H54 (cell line): ENCODE measurements at places on chromosomes 6 and 20.

DNA sequence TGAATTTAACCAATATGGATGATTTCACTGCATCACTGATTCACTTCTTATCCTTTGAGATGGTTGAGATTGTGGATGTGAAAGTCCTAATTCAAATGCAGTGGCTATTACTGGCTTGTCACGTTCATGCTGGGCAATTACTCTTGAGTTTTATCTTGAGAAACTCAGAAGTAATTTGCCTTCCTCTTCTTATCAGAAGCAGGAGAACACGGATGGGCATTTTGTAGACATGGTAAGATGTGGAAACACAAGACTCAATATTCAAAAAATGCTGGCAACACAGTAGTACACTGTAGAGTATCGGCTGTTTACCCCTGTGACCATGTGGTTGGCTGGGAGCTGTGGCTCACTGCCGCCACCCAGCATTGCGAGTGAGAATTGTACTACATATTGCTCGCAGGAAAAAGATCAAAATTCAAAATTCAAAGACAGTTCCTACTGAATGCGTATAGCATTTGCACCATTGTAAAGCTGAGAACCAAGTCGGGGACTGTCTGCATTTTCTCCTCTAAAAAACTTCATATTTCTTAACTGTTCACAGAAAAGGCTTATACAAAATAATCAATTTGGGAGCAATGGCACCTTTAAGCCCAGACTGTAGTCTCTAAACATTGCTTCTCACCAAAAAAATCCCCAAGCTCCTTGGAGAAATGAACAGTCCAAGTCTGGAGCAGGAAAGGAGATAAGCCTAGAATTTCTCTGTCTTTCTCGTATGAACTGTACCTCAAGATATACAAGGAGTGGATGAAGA lies 61.9 kb upstream of the ELOVL5 start:
- peak; percentile 17 for DNase-seq

DNA sequence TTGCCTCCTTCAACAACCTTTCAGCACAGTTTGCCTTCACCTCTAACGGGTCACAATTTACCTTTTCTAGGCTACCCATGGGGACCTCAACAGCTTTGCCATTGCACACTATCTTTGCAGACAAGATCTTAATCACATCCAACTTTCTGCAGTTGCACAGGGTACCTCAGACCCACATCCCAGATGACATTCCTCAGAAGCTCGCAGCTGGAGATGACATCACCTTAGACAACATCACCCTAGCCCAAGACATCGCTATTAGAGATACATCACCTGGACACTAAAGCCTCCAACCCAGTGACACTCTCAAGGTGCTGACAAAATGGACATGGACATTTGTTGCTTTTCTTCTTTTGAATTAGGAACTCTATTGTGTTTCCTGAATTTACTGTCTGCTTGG lies 38.6 kb upstream of the RPP40 start:
- DNase-seq: no peak

DNA sequence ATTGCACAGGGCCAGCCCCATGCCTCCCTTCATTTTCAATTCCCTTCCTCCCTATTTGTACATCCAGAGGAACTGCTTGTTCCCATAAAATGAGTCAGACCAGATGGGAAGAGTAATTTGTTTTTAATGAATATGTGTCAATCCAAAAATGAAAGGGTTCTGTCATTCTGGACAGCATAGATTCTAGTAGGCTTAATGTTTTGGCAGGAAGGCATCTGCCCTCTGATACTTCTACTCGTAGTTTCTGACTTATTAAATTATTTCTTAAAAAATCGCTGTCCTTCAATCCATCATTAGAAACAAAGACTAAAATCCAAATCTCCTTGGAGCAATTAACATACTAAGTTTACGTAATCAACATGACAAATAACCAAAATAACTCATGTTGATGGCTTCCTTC lies 665.5 kb downstream of the TENT5A start:
- no peak for DNase-seq

GRCh38 chr6:49027644-49028043 lies 435.4 kb downstream of the MMUT start:
- no peak for DNase-seq

GRCh38 chr20:34316196-34316814 lies 13.2 kb upstream of the AHCY start:
- peak; percentile 70 for DNase-seq

- DNase-seq: no peak
Measured at GRCh38 chr6:38269461-38270172, 370.1 kb downstream of the BTBD9 start.

DNA sequence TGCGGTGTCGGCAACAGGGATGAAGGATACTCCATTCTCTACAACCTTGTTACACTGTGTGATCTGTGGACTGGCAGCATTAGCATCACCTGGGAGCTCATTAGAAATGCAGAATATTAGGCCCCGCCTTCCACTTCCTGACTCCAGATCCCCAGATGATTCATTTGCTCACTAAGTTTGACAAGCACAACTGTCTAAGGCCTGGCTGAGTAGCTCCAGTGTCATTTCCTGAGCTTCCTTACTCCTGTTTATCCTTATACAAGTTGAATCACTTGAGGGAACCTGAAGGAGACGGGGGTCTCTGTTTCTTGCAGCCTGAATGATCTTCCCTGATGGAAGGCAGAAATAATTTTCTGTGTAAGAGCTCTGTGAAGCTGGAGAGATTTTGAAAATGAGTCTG lies 32.7 kb upstream of the PROKR2 start:
- no peak for DNase-seq

- DNase-seq: no peak
Measured at GRCh38 chr20:6714279-6714711, 53.2 kb upstream of the BMP2 start.

DNA sequence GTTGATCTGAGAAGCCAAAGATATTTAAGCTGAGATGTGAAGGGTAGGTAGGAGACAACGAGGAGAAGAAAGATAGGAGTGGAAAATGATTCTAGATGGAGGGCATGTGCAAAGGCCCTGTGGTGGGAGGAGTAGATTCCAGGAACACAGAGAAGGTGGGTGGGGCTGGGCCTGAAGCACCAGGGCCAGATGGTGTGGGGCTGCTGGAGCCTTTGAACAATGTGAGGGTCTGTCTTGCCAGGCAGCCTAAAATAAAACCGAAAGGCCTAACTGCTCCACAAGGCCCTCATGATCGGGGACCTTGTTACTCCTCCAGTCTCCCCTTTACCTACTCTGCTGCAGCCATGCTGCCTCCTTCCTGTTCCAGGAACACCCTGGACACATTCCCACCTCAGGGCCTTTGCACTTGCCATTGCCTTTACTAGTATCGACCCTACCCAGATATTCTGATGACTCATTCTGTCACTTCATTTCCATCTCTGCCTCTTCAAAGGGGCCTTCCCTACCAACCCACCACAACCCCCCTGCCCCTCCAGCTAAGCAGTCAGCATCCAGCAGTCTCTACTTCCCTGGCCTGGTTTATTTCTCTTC lies 20.0 kb downstream of the FAM110A start:
- no peak for DNase-seq

DNA sequence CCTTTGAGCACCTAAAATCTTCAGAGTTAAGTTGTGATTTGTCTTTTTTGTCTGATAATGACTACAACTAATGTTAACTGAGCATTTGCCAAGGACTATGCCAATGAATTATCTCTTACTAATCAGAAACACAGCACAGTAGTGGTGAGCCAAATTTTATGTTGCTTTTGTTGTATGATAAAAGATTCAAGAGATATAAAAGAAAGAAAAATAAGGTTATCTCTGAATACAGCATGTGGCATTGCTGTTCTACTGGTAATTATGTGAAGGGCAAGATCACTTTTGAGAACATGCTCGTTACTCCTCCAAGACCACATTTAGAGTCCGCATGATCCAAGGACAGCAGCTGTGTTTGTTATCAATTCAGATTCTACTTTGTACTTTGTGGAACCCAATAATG lies 133.4 kb upstream of the MYLIP start:
- DNase-seq: no peak

DNA sequence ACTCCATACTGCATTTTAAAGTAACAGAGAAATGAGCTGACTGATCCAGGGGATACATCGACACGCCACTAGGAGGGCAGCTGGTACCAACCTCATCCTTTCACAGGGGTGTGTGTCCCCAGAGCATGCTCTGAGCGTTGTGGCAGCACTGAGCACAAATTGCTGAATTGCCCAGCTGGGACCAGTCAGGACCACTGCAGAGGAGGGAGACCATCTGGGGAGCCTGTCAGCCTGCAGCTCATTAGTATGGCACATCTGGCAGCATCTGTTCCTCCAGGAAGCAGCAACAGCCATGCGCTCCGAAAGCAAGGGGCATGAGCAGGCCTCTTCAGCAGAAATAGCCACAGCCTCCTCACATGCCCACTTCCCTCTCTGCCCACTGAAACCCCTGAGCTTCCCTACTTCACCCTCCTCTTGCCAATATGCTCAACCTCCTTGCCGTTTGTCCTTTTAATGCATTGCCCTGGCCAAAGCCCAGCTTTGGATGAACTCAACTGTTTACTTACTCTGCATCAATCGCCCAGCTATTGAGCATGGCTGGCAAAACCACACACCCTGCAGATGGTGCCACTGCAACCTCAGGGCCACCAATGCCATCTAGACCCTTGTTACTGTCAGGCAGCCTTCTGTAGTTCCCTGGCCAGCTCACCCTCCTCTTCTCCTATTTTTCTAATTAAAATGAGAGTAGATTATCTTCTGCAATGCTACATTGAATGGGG lies 77.6 kb upstream of the NEDD9 start:
- no peak for DNase-seq

GRCh38 chr6:33213989-33214335 lies 5.7 kb downstream of the RING1 start:
- no peak for DNase-seq

DNA sequence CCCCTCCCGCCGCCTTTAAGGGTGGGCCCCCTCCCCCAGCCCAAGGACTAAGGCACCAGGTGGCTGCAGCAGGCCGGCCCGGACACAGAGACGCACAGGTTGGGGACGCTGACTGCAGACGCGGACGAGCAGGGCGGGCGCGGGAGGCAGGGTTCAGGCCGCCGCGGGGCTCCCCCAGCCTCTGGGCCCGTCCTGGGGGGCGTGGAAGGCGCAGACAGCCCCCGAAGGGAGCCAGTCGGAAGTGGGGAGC lies 9.3 kb downstream of the DUSP15 start:
- no peak for DNase-seq

DNA sequence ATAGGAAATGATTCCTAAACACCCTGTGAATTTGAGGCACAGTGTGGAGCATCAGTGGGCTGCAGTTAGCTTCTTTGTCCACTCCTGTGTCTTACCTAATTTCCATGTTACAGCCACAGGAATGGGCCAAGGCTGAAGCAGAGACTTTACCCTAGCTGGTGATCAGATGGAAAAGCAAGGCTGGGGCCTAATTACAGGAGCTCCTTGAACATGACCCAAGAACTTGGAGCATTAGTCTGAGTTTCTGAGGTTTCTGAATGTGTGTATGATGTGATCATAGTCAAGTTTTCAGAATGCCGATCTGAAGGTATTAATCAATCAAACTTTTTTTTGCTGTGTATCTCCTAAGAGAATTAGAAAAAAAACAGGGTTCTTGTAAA lies 18.0 kb downstream of the HECA start:
- DNase-seq: no peak

DNA sequence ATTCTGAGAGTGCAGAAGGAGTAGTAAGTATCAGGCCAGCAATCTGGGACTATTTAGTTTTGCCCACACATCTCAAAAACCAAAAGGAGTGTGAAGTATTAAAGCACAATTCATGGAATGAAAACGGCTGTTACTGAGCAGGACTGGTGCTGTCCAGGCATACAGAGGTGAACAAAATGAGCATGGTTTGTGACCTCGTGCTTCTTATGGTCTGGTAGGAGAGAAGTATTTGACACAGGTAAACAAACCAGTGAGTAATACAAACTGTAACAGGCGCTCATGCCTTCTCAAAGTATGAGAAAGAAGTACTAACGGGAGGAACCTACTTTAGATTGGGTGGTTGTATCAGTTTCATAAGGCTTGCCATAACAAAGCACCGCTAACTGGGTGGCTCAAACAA lies 17.5 kb upstream of the NRN1 start:
- DNase-seq: no peak

- peak; percentile 58 for DNase-seq
Measured at GRCh38 chr6:168370310-168370991, 50.9 kb upstream of the DACT2 start.

DNA sequence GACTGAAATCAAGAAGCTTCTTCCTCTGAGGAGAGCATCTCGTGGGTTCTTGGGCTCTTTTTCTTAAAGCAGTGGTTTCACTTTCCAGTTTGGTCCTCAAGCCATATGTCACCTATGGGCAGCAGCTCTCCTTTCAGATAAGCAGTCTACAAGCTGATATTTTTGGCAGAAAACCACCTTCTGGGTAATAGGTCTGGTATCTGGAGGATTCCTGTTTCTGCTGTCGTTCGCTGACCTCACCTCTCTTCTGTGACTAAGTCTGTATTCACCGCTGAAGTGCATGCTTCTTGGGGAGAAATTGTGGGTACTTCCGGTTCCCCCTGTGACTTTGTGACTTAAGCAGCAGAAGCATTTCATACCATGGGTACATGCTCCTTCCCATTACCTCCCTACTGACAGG lies 193.6 kb downstream of the EDN1 start:
- DNase-seq: peak; percentile 19

GRCh38 chr6:42372699-42373098 lies 79.0 kb downstream of the TRERF1 start:
- no peak for DNase-seq
